ENCODE measurements at places on chromosomes 2 and 18.

DNA sequence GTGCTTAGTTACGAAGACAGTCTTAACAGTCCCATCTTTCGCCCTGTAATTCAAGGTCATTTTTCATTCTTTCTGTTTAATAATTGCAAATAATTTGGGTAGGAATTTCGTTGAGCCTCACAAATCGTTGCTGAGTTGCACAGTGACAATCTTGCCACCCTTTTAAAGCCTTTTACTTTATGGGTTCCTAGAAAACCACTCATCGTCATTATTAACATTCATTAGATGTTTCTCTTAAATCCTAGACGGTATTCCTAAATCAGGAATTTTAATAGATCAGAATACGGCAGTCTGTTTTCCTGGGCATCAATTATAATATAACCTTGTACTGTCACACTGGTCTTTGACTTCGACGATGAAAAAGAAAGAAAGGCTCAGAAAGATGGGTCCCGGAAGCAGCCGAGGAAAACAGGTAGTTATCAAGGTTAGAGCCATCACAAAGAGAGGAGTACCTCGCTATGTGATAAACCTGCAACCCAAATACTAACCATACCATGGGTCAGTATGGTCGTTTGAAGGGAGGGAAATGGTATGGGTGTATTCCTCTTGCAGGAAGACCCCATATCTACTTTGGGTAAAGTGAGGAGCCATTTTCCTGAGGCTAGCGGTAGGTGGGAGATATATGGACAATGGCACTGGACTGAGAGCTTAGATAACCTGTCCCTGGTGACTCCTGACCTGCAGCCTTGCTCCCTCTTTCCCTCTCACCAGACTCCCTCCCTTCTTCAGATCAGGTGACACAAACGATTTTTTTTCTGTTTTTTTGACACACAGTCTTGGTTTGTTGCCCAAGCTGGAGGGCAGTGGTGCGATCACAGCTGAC lies 981 bp upstream of the SF3B1 start:
- no peak for DNase-seq

DNA sequence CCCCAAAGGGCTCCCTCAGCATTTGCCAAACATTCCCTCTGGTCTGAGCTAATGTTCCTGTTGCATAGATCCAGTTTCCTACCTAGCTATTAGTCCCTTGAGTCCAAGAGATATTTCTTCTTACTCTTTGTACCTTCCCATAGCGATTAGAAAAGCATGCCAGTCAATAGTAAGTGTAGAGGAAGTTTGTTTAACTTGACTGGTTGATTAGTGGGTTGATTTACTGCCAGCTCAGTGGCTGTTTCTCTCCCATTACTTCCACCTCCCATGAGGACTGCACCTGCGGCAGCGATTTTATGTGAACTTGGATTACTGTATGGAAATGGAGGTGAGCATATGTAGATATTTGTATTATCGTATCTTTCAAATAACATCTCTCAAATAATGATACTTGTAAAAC lies 1748.4 kb upstream of the CELF4 start:
- DNase-seq = no peak

DNA sequence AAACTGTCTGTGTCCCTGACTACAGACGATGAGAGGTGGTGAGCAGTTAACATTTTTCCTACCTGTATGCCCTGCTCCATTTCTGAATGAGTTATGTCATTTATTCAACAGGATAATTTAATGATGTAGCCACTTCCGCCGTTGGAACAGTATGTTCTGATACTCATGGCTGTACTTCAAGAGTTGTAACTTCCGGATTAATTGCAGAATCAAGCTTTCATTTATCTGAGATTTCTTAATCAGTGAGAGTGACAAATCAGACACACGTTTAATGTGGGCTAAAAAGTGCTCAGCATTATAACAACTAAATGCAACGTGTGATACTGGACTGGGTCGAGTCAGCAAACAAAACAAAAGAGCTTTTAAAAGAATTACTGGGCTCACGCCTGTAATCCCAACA lies 107.7 kb downstream of the KCTD1 start:
- no peak for DNase-seq

GRCh38 chr2:143808166-143808565 lies 678.9 kb downstream of the ARHGAP15 start:
- no peak for DNase-seq

GRCh38 chr2:55721596-55722215 lies 28.1 kb upstream of the PNPT1 start:
- DNase-seq = no peak

- no peak for DNase-seq
Measured at GRCh38 chr2:60472041-60472440, 81.4 kb downstream of the BCL11A start.

DNA sequence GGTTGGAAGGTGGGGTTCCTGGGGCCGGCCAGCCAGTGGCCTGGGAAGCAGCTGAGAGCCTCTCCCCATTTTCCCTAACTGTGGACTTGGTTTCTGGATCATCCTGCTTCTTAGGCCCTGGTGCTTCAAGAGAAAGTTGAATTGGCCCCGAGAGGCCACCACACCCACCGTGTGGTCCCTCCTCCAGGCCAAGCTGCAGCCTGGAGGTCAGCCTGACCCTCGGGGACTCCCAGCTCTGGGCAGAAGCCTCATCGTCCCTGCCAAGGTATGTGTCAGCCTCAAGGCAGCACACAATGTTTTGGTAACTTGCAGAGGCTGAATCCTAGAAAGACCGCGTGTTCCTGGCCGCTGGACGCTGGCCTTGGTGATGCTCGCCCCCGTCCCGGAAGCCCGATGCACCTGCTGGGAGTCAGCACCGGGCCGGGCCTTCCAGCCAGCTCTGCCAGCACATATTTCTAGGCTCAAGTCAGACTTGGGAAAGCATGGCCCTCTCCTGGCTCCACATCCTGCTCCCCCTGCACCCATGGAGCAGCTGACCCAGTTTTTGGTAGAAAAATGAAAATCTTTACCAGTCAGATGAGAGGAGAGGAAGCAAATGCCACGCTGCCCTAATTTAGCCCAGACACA lies 72.6 kb downstream of the ACTR2 start:
- peak; percentile 54 for DNase-seq

Measured in pons (tissue), 1 donor.